ENCODE measurements at places on chromosomes 4 and X.

DNA sequence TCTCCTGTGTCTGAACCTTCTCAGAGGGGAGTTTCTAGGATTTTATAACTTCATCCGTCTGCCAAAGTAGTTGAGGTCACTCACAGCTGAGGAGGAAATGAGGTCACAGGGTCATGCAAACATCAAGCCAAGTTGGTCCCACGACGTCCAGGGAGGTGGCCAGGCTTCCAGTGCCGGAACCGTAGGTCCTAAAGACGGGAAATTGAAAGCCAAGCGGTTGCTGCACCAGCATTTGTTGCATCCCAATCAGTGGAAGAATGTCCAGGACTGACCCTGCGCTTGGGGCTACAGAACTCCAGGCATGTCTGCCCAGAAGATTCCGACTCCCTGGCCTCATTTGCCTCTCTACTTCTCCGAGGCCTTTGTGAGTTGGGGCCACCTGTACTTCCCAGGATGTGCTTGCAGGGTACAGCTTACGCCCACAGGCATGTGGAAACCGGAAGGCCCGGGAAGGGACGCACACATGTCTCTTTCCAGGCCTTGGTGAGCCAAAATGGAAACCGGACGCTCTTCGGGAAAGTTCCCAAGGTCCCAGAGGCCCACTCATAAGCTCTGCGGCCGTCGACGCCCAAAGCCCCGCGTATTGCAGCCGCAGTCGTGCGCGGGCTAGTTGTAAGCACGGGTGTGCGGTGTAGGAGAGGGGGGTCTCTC lies 9.3 kb downstream of the PRDM8 start:
- DNase-seq: no peak

- DNase-seq: no peak
Observed at GRCh38 chr4:55865228-55865806, 11.9 kb downstream of the EXOC1 start.

GRCh38 chr4:104302731-104303130 lies 192.0 kb downstream of the CXXC4 start:
- no peak for DNase-seq

GRCh38 chr4:99411041-99411440 lies 24.1 kb downstream of the ADH7 start:
- DNase-seq: no peak

DNA sequence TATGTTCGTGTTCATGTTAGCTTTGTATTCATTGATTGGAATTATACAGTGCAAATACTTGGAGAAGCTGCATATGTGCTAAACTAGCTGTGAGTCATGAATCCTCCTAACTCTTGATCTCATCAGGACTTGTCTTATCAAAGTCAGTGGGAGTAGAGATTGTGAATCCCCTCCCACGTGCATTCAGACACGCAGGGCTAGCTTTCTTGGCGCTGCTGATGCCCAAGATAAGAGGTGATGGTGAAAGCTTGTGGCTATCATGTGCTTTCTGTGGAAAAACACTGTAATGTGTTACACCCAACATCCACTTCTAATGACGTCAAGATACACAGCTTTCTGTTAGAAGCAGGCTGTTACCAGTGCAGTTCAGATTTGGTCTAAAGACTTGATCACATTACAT lies 348.7 kb upstream of the HAND2 start:
- no peak for DNase-seq

DNA sequence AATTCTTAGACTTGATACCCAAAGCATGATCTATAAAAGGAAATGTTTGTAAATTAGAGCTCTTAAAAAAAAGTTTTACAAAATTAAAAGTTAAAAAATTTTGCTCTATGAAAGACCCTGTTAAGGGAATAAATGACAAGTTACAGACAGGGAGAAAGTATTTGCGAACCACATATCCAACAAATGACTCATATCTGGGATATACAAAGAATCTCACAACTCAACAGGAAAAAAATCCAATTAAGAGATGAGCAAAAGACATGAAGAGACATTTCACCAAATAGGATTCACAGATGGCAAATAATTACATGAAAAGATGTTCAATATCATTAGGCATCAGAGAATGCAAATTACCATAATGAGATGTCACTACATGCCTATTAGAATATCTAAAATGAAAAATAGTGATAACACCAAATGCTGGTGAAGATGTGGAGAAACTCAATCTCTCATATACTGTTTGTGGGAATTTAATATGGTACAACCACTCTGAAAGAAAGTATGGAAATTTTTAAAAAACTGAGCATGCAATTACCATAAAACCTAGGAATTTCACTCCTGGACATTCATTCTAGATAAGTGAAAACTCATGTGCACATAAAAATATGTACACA lies 100.8 kb upstream of the EOLA2 start:
- DNase-seq: no peak

GRCh38 chrX:68827848-68828624 lies 785 bp upstream of the EFNB1 start:
- DNase-seq: peak; percentile 64

- no peak for DNase-seq
Observed at GRCh38 chrX:149909324-149910177, 19.8 kb upstream of the HSFX4 start.

- DNase-seq: peak; percentile 19
Observed at GRCh38 chr4:8580321-8581093, at the start of gene GPR78. Gene GPR78 (plus strand): TSS chr4:8580392. CDS start chr4:8580983, 591 bp downstream.

DNA sequence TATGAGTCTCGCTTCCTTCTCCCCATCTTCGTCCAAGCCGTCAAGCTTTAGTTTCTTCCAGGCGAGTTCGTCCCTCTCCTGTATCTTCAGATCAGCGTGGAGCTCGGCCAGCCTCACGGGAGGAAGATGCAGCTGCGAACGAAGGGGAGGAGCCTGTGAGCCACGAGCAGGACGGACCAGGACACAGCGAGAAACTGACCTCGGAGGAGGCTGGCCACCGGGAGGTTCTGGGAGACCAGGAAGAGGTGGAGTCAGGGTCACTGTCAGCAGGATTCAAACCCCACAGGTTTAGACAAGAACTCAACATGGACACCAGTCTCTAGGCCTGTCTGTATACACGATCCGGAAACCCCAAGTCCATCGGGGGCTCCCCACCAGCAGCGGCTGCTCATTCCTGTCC lies 7.3 kb downstream of the LRPAP1 start:
- no peak for DNase-seq

DNA sequence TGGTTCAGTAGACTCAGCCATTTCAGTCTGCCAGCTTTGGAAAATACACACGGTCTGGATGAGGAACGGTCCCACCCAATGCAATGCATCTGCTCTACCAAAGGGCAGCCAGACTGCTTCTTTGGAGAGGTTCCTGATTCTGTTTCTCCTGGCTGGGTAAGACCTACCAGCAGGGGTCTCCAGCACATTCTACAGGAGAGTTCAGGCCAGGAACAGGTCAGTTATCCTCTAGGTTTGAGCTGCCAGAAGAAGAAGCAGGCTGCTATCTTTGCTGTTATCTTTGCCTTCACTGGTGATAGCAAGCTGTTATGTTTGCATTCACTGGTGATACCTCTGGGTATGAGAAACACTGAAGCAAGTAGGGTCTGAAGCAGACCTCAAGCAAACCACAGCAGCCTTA lies 45.5 kb upstream of the PBDC1 start:
- no peak for DNase-seq

DNA sequence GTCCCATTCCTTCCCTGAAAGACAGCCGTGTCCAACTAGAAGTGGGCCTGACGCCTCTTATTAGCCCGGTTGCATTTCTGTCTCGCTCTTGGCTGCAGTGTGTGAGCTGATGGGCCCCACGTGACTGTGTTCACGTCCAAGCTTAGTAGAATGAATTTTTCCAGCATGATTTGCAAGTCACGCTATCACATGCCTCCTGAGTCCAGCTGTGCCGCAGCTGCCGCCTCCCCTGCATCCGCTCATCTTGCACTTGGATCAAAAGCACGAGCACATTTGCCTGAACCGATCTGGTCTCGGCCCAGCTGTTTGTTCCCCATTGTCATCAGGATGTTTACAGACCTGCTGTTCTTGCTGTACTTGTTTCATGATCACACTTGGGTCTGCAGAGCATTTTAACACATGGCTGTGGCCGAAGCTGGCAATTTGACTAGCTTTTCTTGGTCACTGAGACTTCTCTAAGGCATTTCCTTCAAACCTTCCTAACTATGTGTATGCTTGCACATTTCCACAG lies 126.5 kb downstream of the KIT start:
- DNase-seq: no peak

Measured in stimulated activated CD4-positive, alpha-beta T cell treated with anti-CD3 and anti-CD28 coated beads, Interleukin-12 subunit alpha, Interleukin-12 subunit beta, amount 100 ng/mL, for 48 hours (primary cell).